ENCODE measurements at places on chromosomes 16 and 17. TPM values are rescaled to one million over a fixed set of nuclear protein-coding genes. Genes with fewer than 3 reads are reported as not detected.

GRCh38 chr16:5479926-5480325 is 382.3 kb upstream of the EEF2KMT start:
- no peaks in the 10 kb centered on the region for H3K27me3 ChIP-seq
- no peak for DNase-seq
- no peak overlapping the region for H3K27ac ChIP-seq
- H3K36me3 ChIP-seq, result no peaks in the 10 kb centered on the region

GRCh38 chr16:3017794-3018506 is at the start of gene CLDN6:
CLDN6 (minus strand) TSS chr16:3018183; CDS start chr16:3016021, 2,162 bp downstream.
- no peaks in the 10 kb centered on the region for H3K27me3 ChIP-seq
- no peak within 1 kb of the TSS for H3K27ac ChIP-seq
- H3K36me3 ChIP-seq, result no peaks in the 10 kb centered on the region
- DNase-seq, result no peak

The KRT33A gene
- total RNA-seq, result not detected

The MT1M gene
- not detected for total RNA-seq

The TMEM100 gene
- total RNA-seq, result not detected

DNA sequence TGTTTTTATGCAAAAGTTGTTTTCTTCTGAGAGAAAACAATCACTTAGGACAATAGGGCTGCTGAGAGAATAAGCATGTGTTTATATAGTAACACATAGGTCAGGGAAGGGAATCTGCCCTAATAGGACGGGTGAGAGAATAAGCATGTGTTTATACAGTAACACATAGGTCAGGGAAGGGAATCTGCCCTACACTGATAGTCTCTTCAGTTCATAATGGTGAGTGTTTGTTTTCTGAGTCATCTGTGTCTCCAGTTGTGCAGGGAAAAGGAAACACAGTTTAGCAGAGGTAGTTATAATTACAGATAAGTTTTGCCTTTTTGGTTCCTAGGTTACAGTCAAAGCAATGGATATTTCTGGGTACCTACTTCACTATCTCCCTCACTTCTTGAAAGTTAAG is 252.3 kb upstream of the CA10 start:
- H3K4me1 ChIP-seq, result no peaks in the 10 kb centered on the region
- no peak overlapping the region for H3K4me3 ChIP-seq
- H3K27me3 ChIP-seq, result no peaks in the 10 kb centered on the region

DNA sequence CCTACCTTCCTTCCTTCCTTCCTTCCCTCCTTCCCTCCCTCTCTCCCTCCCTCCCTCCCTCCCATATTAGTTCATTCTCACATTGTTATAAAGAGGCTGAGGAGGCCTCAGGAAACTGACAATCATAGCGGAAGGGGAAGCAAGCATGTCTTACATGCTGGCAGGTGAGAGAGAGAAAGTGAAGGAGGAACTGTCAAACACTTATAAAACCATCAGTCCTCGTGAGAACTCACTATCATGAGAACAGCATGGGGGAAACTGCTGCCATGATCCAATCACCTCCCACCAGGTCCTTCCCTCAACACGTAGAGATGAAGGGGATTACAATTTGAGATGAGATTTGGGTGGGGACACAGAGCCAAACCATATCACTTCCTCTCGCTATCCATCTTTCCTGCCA is 281.6 kb upstream of the FOXF1 start:
- no peak for DNase-seq
- no peak overlapping the region for H3K27ac ChIP-seq

DNA sequence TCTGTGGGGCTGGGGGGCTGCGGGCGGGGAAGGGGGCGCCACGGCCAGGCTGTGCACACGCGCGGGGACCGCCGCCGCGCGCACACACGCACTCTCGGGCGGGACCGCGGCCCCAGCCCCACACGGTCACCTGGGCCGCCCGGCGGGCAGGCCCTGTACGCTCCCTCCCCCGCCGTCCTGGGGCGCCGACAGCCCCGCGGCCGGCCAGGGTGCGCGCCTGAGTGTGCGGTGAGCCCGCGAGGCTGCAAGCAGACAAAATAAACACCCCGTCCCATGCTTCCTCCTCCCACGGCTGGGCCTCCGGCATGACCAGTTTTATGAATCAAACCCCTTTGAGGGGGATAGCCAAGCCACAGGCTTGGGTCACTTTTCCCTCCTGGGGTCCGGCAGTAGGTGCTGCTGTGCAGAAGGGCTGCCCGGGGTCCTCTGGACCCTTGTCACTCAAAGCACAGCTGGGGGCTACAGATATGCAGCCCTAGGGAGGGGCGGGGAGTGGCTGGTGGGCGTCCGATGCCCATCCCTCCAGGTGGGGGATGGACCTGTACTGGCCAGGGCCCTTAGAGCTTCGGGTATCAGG is 441 bp downstream of the VASN start:
- H3K36me3 ChIP-seq, result no peaks in the 10 kb centered on the region
- H3K27me3 ChIP-seq, result no peaks in the 10 kb centered on the region
- H3K27ac ChIP-seq, result peak overlapping the region; percentile 58
- peak overlapping the region; percentile 51 for H3K4me3 ChIP-seq
- H3K4me1 ChIP-seq, result peaks cover 19% of the 10 kb centered on the region

DNA sequence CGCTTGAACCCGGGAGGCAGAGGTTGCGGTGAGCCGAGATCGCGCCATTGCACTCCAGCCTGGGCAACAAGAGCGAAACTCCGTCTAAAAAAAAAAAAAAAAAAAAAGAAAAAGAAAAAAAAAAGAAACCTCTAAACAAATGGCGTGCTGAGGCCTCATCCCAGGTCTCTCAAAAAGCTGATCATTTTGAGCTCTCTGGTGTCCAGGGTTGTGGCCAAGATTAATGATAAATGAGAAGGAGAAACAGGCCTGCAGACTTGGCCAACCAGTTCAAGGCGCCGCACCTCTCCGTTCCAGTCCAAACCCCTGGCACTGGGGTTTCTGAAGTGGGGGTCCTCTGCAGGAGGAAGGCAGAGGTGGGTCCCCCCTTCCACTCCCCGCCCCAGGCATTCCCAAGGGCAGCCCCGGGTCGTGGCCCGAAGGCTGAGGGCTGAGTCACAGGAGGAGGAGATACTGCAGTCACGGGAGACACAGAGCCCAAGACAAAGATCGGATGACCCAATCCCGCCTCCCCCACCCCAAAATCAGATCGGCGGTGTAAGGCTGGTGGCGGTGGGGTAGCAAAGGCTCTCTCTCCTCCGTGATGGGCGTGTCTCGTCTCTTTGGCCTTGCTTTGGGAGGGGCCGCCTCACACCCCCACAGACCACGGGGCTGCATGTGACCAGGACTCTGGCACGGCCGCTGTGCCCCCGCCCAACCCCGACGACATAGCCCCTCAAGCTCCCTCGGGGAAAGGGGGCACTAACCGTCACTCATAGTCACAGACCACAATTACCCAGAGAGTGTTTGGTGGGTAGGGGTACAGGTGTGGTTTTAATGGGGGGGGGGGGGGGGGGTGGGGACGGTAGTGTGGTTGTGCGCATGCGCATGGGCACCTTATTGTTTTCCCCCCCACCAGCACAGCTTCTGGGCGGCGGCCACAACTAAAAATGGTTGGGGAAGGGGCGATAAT is 1.1 kb downstream of the VAT1 start:
- H3K4me1 ChIP-seq, result peaks cover 27% of the 10 kb centered on the region
- peak overlapping the region; percentile 79 for H3K4me3 ChIP-seq
- no peaks in the 10 kb centered on the region for H3K27me3 ChIP-seq
- peak overlapping the region; percentile 73 for H3K27ac ChIP-seq
- H3K36me3 ChIP-seq, result peaks cover 5% of the 10 kb centered on the region

GRCh38 chr17:11372692-11373091 is 131.7 kb downstream of the SHISA6 start:
- no peak overlapping the region for H3K27ac ChIP-seq
- no peak overlapping the region for H3K4me3 ChIP-seq
- no peaks in the 10 kb centered on the region for H3K36me3 ChIP-seq
- DNase-seq, result no peak

All from naive thymus-derived CD4-positive, alpha-beta T cell (primary cell).